ENCODE measurements at places on chromosomes 12 and 14. TPM values are rescaled to one million over a fixed set of nuclear protein-coding genes. Genes with fewer than 3 reads are reported as not detected.

DNA sequence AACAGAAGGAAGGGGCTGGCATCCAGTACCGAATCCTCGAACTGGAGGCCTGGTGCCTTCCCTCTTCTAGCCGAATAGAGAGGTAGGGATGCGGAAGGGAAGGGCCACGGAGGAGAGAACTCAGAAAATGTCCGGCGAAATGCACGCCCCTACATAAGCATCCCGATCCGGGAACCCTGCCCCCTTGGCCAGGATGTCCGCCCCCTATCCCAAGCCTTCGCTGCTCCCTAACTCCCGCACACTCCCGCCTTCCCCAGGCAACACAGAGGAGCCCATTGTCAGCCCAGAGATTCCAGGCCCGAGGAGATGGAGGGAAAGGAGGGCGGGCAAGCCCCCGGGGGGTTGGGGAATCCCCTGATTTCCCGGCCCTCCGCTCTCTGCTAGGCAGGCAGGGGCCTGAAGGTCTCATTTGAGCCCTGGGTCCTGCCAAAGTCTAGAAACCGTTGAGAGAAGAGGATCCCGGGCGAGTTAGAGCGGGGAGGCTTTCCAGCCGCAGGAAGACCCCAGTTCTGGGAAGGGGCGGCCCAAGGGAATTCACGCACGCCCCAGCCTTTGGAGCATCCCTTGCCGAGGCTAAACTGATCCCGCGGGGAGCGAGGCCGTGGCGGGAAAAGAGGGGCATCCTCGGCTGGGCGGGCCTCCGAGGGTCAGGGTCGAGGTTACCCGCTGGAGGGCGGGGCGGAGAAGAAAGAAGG, 569 bp upstream of the ARHGEF40 start:
- DNase-seq: no peak
- H3K36me3 ChIP-seq: no peaks in the 10 kb centered on the region
- peak overlapping the region; percentile 85 for H3K27ac ChIP-seq
- H3K4me1 ChIP-seq: peaks cover 14% of the 10 kb centered on the region
- H3K27me3 ChIP-seq: no peaks in the 10 kb centered on the region

- DNase-seq: peak; percentile 77
- H3K4me3 ChIP-seq: no peak overlapping the region
- peak overlapping the region; percentile 69 for H3K27ac ChIP-seq
These were observed 15.6 kb downstream of the ACVRL1 start for GRCh38 chr12:51922762-51923505.

DNA sequence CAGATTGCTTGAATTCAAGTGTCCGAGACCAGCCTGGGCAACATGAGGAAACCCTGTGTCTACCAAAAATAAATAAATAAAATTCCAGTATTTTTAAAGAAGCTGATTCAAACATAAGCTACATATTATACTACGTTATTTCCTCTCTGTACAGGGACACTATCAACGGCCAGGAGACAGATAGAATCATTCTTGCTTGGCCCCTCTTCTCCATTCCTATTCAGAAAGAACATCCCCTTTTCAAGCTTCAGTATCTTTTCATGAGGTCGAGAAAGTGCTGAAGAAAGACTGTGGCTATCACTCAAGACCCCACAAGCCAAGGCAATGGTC, 314 bp upstream of the DHRS7 start:
- no peak for DNase-seq
- peaks cover 10% of the 10 kb centered on the region for H3K36me3 ChIP-seq
- H3K4me1 ChIP-seq: peaks cover 3% of the 10 kb centered on the region

KRT4 gene
- polyA plus RNA-seq: 12.3 TPM

DNA sequence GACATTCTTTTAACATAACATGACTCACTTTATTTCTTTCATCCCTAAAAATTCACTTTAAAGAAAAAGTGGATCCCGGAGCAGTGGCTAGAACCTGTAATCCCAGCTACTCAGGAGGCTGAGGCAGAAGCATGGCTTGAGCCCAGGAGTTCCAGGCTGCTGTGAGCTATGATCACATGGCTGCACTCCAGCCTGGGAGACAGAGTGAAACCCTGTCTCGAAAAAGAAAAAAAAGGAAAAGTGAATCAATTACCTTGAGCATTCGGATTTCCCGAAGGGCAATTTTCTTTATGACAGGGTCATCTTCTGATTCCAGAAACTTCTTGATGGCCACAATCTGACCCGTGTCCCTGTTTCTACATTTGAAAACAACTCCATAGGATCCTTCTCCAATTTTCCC, 1.2 kb downstream of the CDKL1 start:
- peak; percentile 38 for DNase-seq
- no peaks in the 10 kb centered on the region for H3K36me3 ChIP-seq
- H3K4me3 ChIP-seq: peak overlapping the region; percentile 60
- peaks cover 3% of the 10 kb centered on the region for H3K4me1 ChIP-seq
- peak overlapping the region; percentile 90 for H3K27ac ChIP-seq

DNA sequence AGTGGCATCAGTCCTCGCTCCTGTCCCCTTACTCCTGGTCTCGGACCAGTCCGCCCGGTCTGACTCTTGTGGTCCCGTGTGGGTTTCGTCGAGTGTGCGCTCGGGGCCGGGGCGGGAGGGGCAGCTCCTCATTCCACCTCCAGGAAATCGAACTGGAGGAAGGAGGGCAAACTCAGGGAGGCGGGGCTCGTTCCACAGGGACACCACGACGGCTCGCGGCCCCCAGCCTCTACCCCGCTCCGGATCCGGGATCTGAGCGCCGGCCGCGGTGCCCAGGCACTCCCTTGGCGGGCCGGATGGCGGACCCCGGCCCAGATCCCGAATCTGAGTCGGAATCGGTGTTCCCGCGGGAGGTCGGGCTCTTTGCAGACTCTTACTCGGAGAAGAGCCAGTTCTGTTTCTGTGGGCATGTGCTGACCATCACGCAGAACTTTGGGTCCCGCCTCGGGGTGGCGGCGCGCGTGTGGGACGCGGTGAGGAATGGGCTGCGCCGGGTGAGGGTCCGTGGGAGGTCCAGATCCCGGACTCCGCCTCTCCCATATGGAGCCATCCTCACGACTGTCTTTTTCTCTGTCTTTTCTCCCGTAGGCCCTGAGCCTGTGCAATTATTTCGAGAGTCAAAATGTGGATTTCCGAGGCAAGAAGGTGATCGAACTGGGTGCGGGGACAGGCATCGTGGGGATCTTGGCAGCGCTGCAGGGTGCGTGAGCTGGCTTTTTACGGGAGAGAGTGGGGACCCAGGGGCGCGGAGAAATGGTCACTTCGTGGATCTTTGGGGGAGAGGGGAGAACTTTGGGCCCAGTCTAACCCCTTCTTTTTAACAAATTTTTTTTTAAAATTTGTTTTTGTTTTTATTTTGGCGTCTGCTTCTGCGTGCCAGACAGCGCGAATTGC, at the start of gene EEF1AKMT3:
Gene EEF1AKMT3, plus strand, starts transcription at position 186 of the 894 bp plus-strand sequence. Its CDS starts 111 bp downstream, at position 297.
- H3K27me3 ChIP-seq: no peaks in the 10 kb centered on the region
- H3K4me1 ChIP-seq: no peaks in the 10 kb centered on the region
- peak within 1 kb of the TSS; percentile 98 for H3K27ac ChIP-seq
- peak within 1 kb of the TSS; percentile 62 for H3K4me3 ChIP-seq

GRCh38 chr12:26523708-26524150, 309.3 kb downstream of the ITPR2 start:
- H3K27ac ChIP-seq: peak overlapping the region; percentile 66
- DNase-seq: peak; percentile 99
- no peak overlapping the region for H3K4me3 ChIP-seq
- no peaks in the 10 kb centered on the region for H3K27me3 ChIP-seq

Measured in small intestine (tissue), 16 donors.